ENCODE measurements at places on chromosomes 3 and 15.

GRCh38 chr15:80803580-80804525 is 24.7 kb downstream of the CEMIP start:
- peak; percentile 59 for DNase-seq

DNA sequence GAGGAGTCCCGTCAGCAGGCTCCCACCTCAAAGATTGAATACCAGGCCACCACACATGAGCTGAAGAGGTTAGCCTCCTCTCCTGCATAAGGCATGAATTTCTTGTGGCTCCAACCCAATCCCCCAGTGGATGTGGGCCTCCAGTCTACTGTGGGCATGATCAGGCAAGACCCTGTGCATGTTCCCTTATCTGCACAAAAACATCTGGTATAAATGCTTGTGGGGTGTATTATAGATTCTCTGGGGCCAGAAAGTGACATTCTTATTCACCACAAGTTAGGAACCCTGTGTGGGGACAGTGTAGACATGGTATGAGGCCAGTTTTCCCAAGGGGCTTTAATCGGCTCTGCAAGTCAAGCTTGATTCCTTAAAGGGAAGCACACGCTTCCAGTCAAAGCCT is 18.2 kb upstream of the UBP1 start:
- DNase-seq = no peak

- DNase-seq = no peak
Observed at GRCh38 chr15:71275098-71275497, 159.8 kb downstream of the THSD4 start.

DNA sequence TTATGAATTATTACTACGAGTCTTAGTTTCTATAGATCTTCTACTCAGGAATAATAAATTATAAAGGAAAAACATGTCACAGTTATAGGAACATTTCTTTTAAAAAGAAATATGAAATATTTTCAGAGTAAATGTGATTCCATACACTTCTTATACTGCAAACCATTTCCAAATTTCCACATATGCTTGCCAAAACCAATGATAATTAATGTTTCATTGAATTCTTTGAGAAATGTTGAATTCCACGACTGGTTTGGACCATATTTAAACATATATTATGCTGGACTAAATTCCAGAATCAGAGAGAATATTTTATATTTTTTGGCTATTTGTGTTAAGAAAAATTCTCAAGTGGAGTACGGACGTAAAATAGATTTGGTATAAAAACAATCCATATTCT is 144.6 kb downstream of the EPHA3 start:
- DNase-seq = no peak

DNA sequence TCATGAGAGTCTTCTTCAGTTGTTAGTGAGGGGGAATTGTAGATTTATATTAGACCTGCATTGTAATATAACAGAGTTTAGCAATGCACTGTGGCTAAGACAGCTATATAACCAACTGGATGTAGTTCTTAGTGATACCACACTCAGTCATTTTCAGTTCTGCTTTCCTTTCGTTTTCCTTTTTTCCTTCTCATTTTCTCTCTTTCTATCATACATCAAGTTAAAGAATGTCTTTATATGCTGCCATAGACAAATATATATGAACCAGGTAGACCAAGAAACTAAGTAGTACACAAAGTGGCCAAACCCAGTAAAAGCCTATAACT is 43.7 kb upstream of the CD47 start:
- no peak for DNase-seq

GRCh38 chr3:135930255-135930654 is 35.3 kb upstream of the PPP2R3A start:
- DNase-seq = no peak

DNA sequence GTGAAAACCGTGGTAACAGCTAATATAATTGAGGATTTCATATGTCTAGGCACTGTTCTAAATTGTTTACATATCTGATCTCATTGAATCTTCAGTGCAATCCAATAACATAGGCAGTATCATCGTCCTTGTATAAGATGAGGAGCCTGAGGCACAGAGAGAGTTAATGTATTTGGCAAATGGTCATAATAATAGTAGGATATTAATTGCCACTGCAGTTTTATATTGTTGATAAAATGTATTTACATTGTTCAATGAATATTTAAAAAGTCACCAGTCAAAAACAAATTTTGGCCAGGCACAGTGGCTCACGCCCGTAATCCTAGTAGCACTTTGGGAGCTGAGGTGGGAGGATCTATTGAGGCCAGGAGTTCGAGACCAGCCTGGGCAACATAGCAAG is 88.5 kb downstream of the EEFSEC start:
- no peak for DNase-seq

DNA sequence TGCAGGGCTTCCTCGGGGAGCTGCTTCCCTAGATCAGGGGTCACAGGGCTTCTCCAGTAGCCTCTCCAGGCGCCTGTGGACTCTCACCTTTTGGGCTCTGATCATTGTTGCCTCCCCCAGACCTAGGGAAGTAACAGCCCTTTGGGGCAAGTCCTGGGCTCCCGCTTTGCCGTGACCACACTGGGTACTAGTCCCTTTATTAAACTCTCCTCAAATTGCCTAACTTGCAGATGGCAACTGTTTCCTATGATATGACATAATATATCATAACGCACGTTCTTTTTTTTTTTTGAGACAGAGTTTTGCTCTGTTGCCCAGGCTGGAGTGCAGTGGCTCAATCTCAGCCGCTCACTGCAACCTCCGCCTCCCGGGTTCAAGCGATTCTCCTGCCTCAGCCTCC is 17.9 kb upstream of the NRROS start:
- no peak for DNase-seq

- DNase-seq = no peak
Observed at GRCh38 chr3:181896605-181897004, 184.9 kb downstream of the SOX2 start.

GRCh38 chr15:45162771-45163507 is 24.8 kb downstream of the SHF start:
- peak; percentile 42 for DNase-seq

- no peak for DNase-seq
Observed at GRCh38 chr3:143307613-143308183, 188.1 kb downstream of the CHST2 start.

DNA sequence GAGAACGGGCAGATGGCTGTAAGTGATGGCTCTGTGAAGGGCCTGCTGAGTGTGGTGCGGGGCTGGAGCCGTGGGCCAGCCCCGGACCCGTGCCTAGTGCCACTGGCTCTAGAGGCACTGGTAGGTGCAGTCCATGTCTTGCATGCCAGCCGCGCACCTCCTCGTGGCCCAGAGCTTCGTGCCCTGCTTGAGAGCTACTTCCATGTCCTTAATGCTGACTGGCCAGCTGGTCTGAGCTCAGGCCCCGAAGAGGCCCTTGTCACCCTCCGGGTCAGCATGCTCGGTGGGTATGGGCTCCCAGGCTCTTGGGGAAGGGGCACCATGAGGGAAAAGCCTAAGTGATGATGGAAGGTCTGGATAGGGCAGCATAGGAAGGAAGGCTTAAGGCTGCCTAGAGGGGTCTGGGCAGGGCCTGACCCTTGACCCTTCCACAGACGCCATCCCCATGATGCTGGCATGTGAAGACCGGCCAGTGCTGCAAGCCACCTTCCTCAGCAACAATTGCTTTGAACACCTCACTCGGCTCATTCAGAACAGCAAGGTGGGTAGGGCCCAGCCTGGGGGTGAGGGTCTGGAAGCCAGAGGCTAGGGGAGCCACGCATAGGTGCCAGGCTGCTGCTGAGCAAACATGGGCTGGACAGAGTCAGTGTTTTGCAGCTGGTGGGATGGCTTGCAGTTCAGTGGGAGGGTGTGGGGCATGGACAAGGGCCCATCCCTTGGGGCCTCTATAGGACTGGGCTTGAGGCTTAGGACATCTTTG is 12.1 kb downstream of the NBEAL2 start:
- no peak for DNase-seq

DNA sequence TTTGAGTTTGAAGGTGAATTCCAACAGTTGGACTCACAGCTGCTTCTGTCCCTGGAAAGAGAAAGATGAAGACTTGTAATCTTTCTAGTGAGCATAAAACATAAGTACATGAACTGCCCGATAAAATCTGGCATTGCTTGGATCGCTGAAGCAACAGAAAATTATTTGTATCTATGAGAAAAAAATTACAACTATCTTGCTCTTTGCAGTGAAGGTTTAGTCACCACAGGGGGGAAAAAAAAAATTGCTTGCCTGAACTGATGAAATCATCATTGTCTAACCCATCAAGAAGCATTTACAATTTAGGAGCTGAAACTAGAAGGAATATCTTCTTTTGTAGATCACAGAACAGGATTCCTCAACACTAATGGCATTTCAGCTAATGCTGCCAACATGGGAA is 20.0 kb downstream of the TMEM207 start:
- no peak for DNase-seq

GRCh38 chr3:66380200-66380932 is 120.5 kb downstream of the LRIG1 start:
- DNase-seq = no peak

DNA sequence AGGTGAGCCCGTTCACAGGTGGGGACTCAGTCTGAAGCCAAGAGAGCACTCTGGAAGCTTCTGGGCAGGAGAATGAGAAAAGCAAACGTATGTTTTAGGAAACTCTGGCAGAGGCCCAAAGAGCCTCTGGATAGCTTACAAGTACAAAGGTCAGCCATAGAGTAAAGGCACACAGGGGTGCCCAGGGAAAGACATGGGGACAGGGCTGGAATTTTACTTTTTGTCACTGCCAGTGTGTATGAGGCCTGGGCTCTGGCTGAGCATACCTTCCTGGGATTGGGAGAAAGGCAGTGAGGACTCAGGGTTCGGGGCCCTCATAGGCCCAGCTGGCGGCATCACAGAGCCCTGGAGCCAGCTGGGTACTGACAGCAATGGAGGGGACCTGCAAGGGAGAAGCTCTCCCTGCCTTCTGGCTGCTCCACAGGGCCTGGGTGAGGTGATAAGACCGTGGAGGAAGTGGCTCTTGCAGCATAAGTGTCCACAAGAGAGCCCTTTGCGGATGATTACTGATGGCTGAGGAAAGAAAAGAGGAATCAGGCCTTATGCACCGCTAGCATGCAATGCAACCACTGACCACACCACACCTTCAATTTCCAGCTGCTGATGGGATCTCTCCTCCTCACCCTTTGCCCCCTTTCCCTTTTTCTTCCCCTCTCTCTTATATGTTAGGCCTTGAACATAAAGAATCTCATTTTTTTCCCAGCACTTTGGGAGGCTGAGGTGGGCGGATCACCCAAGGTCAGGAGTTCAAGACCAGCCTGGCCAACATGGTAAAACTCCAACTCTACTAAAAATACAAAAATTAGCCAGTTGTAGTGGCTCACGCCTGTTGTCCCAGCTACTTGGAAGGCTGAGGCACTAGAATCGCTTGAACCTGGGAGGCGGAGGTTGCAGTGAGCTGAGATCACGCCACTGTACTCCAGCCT is 25.1 kb upstream of the BCL2L10 start:
- no peak for DNase-seq

DNA sequence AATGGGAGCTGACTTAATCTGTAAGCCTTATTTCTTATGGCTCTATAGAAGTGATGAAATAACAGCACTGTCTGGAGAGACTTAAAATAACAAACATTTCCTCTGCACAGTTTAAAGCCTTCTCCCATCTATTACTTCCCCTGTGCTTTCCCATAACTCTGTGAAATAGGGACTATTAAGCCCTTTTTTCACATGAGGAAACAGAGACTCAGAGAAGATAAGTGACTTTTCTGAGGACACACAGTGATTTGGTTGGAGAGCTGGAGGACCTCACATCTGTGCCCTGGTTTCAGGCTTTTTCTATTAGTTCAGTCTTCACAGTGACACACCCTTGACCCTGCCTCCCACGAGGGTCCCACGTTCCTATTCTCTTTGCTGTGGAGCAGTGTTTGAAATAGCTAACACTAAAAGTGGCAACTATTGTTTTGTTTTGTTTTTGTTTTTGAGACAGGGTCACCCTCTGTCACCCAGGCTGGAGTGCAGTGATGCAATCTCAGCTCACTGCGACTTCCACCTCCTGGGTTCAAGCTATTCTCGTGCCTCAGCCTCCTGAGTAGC is 82.9 kb downstream of the ST6GAL1 start:
- DNase-seq = no peak

- no peak for DNase-seq
Observed at GRCh38 chr3:123872621-123873020, 11.5 kb downstream of the MYLK start.

GRCh38 chr3:156050918-156051317 is 69.5 kb upstream of the KCNAB1 start:
- no peak for DNase-seq

DNA sequence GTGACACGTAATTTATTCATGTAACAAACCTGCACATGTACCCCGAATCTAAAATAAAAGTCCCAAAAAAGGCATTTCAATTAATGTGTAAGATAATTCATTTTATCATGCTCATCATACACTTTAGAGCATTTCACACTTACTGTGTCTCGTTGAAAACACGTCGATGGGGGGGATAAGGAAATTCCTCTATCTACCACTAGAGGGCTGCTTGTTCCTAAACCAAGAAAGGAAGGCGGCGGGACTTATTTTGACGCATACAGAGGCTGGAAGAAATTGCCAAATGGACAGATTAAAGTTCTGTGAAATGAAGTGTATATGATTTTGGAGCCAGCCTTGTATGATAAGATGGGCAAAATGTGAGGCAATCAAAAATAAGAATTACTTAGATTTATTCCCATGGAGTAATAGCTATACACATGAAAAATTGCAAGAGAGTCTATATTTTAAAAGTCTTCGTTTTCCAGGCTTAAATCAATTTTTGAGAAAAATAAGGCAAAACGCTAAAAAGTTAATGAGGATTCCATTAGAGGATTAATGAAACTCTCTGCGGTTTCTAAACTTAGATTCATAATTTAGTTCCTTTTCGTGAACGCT is 346.8 kb downstream of the CNTN3 start:
- no peak for DNase-seq

DNA sequence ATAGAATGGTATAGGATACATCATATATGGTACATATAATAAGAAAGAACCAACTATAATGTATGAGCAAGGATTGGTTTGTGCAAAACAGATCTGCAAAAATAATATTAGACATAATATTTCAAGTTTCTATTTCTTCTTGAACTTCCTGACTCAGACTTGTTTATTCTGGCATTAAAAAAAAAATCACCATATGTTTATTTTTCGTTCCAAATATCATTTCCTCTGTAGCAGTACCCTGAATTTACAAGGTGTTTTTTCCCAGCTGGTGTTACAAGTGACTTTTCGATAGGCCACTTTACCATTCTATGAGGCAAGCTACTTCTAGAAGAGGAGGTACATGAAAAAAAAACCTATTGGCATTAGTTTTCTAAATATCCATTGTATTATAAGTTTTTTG is 785.0 kb downstream of the PDCD6IP start:
- no peak for DNase-seq

DNA sequence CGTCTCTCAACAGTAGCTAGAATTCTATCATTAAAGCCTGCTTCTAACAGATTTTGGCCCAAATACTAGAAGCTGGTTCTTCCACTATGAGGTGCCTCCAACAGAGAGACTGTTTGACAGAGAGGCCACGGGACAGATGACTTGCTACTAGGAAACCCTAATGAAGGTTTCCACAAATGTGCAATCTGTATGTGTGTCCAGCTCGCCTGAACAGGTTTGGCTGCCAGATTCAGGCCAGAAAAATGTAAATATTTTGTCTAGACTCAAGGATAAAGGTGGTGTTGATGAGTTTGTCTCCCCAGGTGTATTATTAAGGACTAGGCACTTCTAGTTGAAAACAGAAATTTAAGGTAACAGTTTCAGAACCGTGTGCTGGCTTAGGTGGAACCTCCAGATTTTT is 91.6 kb upstream of the TRIM42 start:
- DNase-seq = no peak
